ENCODE measurements at places on chromosomes 16 and 17.

- DNase-seq, result no peak
These were observed 14.1 kb downstream of the TMC5 start for GRCh38 chr16:19431636-19432340.

- no peak for DNase-seq
These were observed 1.1 kb upstream of the RAB40B start for GRCh38 chr17:82699551-82699950.

GRCh38 chr17:79781736-79782575, 4.0 kb downstream of the CBX2 start:
- DNase-seq, result no peak

DNA sequence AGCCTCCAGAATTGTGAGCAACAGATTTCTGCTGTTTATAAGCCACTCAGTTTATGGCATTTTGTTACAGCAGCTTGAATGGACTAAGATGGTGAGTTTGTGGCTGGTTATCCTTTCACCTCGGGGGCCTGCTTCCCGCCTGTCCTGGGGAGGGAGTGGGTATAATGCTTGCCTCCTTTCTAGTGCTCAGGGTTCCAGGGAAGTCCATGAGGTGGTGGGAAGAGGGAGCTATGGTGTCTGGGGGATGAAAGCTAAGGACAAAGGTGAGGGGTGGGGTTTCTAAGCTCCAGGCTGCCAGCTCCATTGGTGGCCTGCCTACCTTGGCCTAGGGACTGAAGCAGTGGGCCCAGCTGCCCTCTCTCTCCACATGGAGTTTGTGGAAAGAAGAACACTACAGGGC, 50.2 kb upstream of the SDK2 start:
- DNase-seq, result no peak

GRCh38 chr16:4428500-4428899, 2.8 kb downstream of the DNAJA3 start:
- no peak for DNase-seq

Data from urinary bladder (tissue), 4 donors.